ENCODE measurements at places on chromosomes 4 and X.
A peak's percentile ranks its signal among the peaks of the same experiment; 100 is the strongest.

DNA sequence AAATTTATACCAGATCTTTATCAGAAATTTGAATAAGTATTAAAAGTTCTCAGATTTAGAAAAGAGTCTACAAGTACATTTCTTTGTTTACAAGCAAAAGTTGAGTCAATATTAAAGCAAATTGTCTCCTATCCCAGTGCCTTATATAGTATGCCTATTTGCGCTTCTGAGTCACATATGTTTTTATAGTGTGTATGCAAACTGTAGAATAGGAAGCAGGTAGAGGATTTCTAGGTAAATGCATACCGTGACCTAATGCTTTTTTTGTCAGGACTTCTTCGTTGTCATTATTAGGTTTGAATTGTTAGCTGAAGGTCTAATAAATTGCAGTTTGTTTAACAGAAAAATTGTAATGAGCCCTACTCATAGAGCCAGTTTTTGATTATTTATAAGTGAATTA is 22.2 kb downstream of the CEP44 start:
- no peak for DNase-seq

DNA sequence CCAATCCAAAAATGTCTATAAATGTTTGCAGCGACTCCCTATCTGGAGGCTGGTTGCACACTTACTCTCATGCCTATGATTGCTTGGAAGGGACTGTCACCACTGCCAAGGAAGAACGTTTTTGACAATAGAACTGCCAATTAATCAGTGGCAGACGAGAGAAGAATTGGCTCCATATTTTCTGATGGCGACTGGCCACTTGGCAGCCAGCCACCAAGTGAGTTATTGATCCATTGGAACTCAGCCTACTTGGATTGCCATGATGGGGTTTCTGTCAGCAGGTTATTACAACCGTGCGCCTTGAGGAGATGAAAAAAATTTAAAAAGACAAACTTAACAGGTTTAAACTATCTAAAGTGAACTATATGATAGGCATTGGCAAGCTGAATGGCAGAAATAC is 47.4 kb downstream of the LINC00632 start:
- DNase-seq = no peak

GRCh38 chr4:176270669-176271068 is 1.6 kb upstream of the ASB5 start:
- no peak for DNase-seq

DNA sequence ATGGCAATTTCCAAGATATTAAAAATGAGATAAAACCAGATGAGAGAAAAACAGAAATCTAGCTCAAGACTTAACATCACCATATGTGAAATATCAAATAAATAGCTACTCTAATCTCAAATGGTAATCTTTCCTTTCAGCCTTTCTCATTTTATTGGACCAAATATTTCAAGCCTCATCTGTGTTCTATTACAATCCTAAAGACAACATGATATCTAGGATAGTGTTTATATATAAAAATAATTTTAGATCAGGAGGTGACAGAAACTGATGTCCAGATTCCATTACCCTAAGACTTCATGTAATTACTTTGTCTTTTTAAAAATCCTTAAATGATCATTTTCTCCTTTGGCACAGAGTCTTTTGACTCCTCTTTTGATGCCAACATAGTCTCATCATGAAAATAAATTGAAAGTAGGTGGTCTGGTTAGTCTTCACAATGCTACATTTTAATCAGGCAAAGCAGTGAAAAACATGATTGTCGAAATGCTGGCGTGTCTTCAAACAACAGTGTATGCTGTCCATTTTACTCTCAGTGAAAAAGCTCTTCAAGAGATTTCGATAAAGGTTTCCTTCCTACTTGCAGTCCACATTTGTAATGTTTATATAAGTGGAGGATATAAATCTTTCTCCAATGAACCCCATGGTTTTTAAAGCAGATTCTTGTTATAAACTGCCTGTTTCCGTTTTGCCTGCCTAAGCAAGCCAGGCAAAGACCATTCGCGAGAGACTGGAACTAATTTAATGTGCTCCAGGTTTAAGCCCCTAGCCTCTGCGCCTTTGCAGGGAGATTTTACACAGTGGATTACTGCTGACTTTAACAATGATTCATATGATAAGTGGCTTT is 169.8 kb downstream of the SCFD2 start:
- DNase-seq = no peak

GRCh38 chr4:140188975-140189374 is 35.0 kb upstream of the MAML3 start:
- no peak for DNase-seq

GRCh38 chrX:1389181-1389992 is 2.5 kb downstream of the SLC25A6 start:
- DNase-seq = no peak

- DNase-seq = no peak
Measured at GRCh38 chrX:37314531-37314930, 34.6 kb upstream of the PRRG1 start.

DNA sequence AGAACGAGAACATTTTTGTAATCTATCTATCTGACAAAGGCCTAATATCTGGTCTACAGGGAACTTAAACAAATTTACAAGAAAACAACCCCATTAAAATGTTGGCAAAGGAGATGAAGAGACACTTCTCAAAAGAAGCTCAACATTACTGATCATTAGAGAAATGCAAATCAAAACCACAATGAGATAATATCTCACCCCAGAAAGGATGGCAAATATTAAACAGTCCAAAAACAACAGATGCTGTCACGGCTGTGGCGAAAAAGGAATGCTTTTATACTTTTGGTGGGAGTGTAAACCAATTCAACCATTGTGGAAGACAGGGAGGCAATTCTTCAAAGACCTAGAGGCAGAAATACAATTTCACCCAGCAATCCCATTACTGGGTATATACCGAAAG is 2284.8 kb downstream of the ARAP2 start:
- no peak for DNase-seq

GRCh38 chrX:23228950-23229448 is 105.7 kb upstream of the PTCHD1 start:
- no peak for DNase-seq

GRCh38 chr4:100517864-100518341 is at the start of gene EMCN:
Gene EMCN (minus strand): TSS chr4:100518022. CDS start chr4:100517914, 108 bp downstream.
- DNase-seq = no peak

GRCh38 chr4:176622251-176622948 is 170.3 kb downstream of the VEGFC start:
- no peak for DNase-seq

GRCh38 chr4:132269303-132269990 is 879.6 kb upstream of the PCDH10 start:
- DNase-seq = no peak

DNA sequence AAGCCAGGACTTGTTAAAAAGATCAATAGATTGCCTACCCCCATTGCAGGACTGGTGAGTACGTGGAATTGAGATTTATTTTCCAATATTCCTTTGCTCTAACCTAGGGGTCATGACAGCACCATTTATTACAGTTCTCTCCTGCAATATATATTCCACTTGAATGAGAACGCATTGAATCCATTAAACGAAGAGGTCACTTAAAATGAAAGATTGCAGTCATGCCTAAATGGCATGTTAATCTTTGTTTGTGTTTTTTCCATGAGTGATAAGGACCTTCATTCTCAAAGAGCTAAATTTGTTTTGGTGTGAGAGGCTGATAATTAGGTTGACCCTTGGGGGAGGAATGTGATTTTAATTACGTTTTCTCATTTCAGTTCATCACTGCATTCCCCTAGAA is 13.5 kb upstream of the LIMCH1 start:
- no peak for DNase-seq

- no peak for DNase-seq
Measured at GRCh38 chr4:118351851-118352827, 664 bp downstream of the PRSS12 start.

- DNase-seq = no peak
Measured at GRCh38 chrX:123600181-123600580, 132.7 kb downstream of the THOC2 start.

GRCh38 chr4:105122350-105122749 is 24.3 kb upstream of the TET2 start:
- DNase-seq = no peak

- DNase-seq = no peak
Measured at GRCh38 chrX:109619771-109620170, 5.2 kb downstream of the KCNE5 start.

GRCh38 chrX:72031634-72032033 is 100.1 kb downstream of the RTL5 start:
- DNase-seq = no peak

GRCh38 chr4:162839814-162840213 is 326.9 kb downstream of the NAF1 start:
- no peak for DNase-seq

- no peak for DNase-seq
Measured at GRCh38 chrX:133056341-133056740, 40.6 kb downstream of the USP26 start.

DNA sequence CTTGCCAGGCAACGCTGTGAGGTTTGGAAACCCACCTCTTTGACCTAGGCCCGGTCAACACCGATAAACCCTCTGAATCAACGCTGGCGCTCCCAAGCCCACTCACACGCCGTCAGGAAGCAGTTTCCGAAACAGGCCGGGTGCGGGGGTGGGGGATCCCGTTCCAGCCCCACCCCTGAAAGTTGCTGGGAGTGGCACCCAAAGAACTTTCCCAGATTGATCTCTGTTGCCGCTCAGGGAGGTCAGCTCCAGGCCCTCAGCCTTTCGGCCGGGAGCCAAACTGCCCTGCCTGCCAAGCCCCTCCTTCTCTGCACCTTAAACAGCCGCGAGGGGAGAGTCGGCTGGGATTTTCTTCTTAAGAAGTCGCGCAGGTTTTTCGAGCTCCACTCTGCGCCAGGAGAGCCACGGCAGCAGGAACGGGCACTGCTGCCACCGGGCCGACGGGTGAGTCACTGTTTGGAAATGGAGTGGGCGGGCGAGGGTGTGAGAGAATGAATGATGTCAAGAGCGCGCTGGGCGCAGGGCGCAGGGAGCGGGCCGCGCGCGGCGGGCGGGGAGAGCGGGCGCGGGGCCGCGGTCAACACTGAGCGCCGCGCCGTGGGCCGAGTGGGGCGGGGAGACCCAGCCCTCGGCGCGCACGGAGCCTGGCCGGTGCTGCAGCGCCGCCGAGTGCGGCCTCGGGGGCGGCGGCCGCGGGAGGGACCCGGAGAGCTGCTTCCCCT is at the start of gene SGMS2:
Gene SGMS2 (plus strand): TSS at position 583 of the 722 bp plus-strand sequence. CDS start 70,622 bp downstream, outside the sequence.
- DNase-seq = peak; percentile 92

- no peak for DNase-seq
Measured at GRCh38 chr4:182246401-182247205, 3.4 kb downstream of the TENM3 start.

- no peak for DNase-seq
Measured at GRCh38 chrX:23364416-23364815, 29.8 kb downstream of the PTCHD1 start.

GRCh38 chrX:132033166-132033565 is 10.1 kb downstream of the STK26 start:
- no peak for DNase-seq

- no peak for DNase-seq
Measured at GRCh38 chr4:77184974-77185373, 28.0 kb downstream of the CCNG2 start.

- DNase-seq = no peak
Measured at GRCh38 chr4:13970349-13970748, 342.8 kb upstream of the BOD1L1 start.

Data from vagina (tissue), 2 donors.